ENCODE measurements at places on chromosomes 7 and 10.

- no peak for DNase-seq
Observed at GRCh38 chr7:64687249-64687648, 21.3 kb downstream of the ZNF107 start.

DNA sequence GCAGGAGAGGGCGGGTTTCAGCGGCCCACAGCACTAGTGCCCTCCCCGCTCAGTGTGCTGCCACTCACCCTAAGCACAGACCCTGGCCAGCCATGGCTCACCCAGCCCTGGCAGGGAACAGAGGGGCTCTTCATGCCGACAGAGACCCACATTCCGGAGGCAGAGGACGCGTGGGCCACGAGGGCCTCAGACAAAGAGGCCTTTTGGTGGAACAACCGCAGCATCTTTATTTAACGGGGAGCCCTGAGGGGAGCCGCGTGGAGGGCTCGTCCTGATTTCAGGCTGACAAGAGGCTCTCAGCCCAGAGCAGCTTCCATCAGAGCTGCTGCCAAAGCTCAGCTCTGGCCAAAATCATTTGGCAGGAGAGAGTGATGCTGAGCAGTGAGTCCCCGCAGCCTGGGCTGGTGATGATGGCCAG lies 127.8 kb downstream of the SH3PXD2A start:
- DNase-seq, result peak; percentile 47

GRCh38 chr7:136294977-136295376 lies 317.8 kb upstream of the MTPN start:
- no peak for DNase-seq

GRCh38 chr10:71423901-71424300 lies 27.2 kb downstream of the CDH23 start:
- no peak for DNase-seq

DNA sequence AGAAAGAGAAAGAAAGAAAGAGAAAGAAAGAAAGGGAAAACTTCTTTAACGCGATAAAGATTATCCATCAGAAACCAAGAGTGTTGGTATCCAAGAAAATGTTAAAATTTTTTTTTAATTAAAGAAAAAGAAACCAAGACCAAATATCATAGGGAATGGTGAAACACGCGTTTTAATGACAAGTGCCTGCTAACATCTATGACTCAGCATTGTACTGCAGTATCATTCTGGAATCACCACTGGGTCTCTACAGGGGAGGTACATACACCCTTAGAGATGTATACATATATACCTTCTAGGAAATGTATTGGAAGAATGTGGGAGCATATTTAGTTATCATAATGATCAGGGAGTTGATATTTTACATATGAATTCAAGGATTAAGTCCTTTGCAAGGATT lies 32.1 kb upstream of the PIK3AP1 start:
- DNase-seq, result no peak

DNA sequence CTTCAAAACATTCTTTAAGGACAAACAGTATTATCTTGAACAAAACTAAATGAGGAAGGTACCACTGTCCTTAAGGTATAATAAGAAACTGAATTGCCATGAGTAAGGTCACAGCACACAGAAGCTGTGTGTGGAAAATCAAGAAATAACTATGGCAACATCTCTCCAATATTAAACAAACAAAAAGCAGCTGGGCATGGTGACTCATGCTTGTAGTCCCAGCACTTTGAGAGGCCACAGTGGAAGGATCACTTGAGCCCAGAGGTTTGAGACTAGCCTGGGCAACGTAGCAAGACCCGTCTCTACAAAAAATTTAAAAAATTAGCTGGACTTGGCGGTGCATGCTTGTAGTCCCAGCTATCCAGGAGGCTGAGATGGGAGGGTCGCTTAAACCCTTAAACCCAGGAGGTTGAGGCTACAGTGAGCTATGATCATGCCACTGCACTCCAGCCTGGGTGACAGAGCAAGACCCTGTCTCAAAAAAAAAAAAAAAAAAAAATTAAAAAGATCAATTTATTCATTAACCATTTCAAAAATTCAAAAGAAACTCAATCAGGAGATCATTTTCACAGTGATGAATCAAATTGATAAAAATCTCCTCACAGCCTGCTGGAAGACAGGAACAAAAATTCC lies 195.4 kb downstream of the SKIDA1 start:
- DNase-seq, result no peak

DNA sequence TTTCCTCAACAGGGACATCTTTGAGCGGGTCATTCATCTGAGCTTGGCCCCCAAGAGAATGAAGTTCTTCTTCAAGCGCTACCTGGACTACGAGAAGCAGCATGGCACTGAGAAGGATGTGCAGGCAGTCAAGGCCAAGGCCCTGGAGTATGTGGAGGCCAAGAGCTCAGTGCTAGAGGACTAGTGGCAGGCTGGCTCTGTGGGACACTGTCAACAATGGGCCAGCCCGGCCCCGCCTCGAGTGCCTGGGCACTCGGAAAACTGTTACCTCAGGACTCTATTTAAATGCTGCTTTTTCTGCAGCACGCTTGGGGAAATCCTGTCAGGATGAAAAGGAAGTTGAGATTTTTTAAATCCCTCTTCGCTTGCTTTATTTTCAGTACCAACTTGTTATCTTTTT lies 6.8 kb downstream of the CALHM2 start:
- DNase-seq, result no peak

Measured in hippocampal formation (tissue), 2 donors.